ENCODE measurements at places on chromosomes 16 and 17.
A peak's percentile ranks its signal among the peaks of the same experiment; 100 is the strongest.

GRCh38 chr16:85335584-85336491 is 223.6 kb upstream of the CIBAR2 start:
- no peak for DNase-seq

GRCh38 chr16:71627731-71628181 is 1.8 kb downstream of the MARVELD3 start:
- no peak for DNase-seq

DNA sequence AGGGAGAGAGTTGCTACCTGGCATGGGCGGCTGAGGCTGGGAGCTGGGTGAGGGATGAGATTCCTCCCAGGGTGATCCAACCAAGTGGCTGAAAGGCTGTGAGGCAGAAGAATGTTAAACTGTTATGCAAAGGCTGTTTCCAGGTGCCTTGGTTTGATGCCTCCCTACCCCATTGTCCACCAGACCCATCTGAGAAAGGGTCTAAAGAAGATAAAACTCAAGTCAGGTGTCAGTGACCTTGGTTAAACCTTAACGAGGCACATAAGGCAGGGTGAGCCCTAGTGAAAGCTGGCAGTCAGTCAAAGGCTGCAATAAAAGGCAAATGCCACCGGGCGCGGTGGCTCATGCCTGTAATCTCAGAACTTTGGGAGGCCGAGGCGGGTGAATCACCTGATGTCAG is 23.8 kb downstream of the LDHD start:
- no peak for DNase-seq

DNA sequence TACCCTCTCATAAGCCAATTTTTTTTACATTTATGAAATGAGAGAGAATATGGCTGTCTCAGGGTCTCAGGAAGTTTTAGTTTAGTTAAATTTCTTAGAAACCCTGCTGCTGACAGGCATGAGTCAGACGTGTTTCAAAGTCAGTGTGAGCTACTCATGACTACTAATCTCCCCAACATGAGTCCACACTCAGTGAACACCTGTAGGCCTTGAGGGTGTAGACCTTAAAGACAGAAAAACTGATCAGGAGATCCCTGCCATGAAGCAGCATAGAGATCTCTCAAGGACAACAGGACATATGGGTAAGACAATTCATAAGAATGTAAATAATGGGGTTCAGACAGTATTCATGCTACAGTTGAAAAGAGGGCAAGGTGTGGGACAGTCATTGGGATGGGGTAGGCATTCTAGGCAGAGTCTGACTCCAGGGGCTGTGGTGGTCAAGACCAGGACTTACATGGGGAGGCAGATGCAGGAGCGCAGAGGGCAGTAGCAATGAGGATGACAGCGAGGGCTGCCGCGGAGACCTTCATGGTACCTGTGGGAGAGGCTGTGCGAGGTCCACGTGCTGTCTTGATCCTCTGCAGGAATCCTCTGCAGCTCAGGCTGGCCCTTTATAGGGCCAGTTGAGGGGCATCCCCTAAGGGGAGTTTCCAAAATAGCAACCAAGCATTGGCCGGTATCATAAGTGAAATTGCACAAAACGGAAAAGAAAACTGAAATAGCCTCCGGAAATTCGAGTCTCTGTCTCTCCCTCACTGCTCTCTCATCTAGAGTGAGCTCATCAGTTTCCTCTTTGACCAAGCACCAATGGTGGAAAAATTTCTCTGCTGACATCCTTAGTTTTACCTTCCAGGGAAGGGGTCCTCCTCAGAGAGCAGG is at the start of gene CCL5:
CCL5 (minus strand) TSS at position 588 of the 882 bp plus-strand sequence.
- no peak for DNase-seq

DNA sequence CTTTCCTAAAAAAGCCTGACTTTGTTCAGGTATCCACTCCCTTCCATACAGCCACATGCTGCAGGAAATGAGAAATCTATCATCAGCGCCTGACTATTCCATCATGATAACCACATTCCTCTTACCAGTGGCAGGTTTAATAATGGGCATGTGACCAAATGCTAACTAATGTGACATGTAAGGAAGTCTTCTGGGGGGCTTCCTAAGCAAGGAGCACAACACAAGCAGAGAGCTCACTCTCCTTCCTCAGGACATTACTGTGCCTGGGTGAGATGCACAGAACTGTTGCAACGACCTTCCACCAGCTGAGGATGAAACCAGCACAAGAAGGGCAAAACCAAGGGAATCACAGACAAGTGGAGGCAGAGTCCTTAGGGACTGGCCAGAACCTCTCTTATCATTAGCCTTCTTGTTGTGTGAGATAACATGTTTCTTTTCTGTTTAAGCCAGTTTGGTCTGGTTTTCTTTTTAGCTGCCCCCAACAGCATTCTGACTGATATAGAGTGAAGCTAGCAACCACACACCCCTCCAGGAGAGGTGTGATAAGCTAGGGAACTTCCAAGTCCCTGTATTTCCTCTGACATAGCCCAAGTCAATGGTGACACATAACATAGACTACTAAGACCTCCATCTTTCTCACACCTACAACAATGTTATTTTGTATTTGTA is 16.9 kb downstream of the MYO1D start:
- no peak for DNase-seq

GRCh38 chr17:21251337-21252010 is 1.7 kb downstream of the NATD1 start:
- no peak for DNase-seq

DNA sequence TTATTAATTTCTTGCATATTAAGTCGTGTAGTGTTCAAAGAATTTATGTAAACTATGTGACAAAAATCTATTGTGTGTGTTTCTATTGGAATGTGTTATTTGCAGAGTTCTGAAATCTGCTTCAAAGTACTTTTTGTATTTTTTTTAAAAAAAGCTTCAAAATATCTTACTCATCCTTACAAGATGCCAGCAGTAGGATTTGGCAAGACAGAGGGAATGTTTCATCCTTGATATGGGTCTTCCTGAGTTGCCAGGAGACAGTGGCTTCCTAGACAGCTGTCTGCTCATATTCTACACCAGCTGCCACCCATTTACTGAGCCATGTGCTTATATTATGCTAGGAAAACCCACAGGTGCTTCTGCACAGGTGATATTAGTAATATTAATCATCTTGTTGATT is 36.4 kb downstream of the EFCAB5 start:
- no peak for DNase-seq

DNA sequence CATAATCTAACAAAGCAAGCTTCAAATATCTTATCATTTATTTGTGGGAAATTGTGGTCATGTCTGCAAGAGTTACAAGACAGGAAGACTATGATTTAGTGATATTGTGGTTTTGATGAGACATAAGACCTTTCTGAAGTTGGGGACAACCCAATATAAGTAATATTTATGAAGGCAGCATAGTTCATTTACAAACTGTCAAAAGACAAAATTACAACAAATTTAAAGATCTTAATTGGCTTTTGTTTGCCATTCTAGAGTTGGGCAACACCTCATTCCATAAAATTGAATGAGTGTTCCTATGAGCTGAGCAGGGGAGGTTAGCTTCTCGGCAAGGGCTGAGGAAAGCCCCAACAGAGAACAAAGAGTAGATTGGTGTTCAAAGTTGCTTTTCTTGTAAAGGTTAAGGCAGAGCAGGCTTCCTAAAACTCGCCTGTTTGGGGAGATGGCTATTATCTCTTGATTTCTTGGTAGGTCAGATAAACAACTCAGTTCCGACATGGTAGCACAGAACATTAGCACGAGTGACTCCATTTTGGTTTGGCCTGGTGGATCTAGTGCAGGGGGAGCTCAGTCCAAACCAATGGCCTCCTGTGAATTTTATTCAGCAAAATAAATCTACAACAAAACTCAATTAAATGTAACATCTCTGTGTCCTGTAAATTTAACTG is 10.9 kb upstream of the MMD start:
- DNase-seq, result no peak

- no peak for DNase-seq
Observed at GRCh38 chr17:37475731-37476420, 13.8 kb upstream of the DUSP14 start.

DNA sequence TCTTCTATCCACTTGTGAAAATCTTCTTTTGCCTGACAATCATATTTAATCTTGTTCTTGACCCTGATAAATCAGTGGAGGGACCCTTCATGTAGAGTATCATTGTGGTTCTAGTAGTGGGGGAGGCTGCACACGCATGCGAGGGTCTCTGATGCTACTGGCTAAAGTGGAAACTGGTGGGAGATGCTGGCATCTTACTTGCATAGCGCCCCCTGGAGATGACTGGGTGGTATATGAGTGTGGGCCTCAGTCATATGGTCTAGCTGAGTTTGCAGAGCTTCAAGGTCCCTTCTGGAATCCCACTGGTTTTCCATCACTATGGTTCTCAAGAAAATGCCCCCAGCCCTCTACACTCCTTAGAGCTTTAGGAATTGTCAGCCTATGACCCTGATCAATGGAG is 236.4 kb upstream of the AXIN2 start:
- peak; percentile 65 for DNase-seq

DNA sequence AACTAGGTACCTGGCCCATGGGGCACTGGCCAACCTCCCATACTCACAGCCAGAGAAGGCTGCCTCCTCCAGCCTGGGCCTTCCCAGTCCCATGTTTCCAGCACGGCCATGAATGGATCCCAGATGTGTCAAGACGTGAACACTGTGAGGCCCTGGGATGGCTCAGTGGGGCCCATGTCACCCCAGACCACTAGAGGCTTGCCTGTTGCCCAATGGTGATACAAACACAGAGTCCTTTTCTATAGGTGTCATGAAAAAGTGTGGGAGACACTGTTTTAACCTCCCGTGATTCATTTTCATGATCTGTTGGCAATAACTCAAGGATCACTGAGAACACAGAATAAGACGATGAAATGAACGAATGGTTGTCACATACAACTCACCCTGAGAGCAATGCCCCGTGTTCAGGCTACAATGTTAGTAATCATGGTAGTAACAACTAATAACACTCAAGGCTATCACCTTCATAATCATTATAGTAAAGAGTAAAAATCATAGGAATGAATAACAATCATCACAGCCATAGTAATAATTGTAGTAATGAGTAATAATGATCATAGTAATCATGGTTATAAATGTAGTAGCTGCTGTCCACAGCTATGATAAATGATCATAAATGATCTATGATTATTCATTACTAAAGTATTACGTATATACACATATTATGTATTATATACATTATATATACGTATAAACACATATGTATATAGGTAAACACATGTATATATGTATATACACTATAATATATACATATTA is 64.0 kb downstream of the DYNLRB2 start:
- DNase-seq, result no peak

- DNase-seq, result peak; percentile 76
Observed at GRCh38 chr16:58024486-58025350, 836 bp upstream of the MMP15 start.

GRCh38 chr17:82213251-82214011 is 789 bp upstream of the CCDC57 start:
- DNase-seq, result no peak

GRCh38 chr16:4970010-4970409 is 11.9 kb downstream of the SEC14L5 start:
- no peak for DNase-seq

DNA sequence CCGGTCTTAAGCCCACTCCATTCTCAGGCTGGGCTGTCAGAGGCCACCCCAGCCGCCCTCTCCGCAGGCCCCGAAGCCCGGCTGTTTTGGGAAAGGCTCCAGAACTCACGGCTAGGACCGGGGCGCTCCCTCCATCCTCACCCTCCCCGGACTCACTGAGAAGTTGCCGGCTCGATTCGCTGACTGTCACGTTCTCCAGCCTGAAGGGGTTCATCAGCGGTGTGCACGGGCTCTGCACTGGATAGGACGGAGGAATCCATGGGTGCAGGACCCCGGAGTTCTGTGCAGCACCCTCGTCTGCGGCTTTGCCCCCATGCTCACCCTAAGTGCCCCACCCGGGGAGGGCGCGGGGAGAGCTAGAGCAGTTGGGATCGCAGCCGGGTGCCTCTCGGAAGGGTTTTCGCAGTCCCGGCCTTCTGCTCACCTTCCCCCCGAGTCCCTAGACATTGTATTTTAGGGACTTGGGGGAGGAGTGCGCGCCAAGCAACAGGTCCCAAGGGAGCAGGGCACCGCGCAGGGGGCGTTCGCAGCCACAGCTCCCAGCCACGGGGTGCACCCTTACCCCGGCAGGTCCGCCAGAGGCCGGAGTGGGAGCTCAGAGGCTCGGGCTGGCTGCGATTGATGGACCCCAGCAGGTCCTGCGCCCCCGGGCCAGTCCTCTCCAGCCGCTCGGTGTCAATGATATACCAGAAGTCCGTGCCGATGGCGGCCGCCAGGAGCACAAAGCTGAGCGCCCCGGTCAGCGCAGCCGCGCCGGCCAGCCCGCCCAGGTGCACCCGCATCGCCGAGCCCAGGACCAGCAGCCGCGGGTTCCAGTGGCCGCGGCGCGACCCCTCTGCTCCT is 1.0 kb downstream of the TMEM114 start:
- peak; percentile 47 for DNase-seq

GRCh38 chr16:55754056-55754455 is 78.8 kb downstream of the CES1 start:
- DNase-seq, result no peak

GRCh38 chr17:36459601-36460000 is 26.9 kb upstream of the ZNHIT3 start:
- DNase-seq, result no peak

DNA sequence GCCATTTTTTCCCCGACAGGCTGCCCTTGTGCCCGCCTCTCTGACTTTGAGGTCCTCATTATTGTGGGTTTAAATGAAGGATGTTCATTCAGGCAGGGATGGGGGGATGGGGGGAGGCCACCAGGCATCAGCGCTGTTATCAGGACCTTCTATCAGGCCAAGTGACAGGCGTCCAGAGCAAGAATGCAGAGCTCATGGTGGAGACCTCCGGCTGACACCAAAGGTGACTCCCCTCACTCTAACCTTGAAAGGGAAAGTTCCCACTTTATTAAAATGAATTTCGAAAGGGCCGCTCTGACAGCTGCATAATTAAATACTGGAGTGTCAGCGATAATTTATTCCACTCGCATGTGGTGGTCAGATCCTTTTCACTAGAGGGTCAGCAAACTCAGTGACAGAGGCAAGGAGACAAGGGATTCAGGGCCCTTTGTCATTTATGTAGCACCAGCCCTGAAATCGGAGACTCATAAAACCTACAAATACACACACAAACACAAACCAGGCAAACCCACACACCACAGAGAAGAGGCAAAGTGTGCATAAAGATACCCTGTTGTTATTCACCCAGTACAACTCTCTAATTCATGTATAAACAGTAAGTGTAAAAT is 436.0 kb downstream of the MAF start:
- no peak for DNase-seq

DNA sequence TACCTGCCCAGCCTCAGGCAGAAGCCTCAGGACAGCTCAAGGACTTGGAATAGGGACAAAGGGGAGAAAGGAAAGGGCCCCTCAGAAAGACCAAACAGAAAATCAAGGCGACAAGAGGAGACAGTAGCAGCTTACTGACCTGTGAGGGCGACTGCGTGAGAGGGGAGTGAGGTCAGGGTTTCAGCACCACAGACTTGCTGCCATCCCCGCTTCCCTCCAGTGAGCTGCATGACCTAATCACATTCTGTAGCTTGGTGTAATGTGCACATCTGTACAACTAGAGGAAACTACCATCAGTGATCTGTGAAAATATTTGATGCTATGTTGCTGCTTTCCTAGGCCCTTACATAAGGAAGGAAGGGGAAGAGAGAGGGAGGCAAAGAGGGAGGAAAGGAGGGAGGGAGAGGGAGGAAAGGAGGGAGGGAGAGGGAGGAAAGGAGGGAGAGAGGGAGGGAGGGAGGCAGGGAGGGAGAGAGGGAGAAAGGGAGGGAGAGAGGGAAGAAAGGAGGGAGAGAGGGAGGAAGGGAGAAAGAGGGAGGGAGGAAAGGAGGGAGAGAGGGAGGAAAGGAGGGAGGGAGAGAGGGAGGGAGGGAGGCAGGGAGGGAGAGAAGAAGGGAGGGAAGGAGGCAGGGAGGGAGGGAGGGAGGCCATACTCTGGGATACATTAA is 404.9 kb upstream of the CDH5 start:
- DNase-seq, result no peak

GRCh38 chr17:4807605-4808377 is 839 bp downstream of the PLD2 start:
- DNase-seq, result no peak
